Activated CD4-positive, alpha-beta T cell treated with anti-CD3 and anti-CD28 coated beads, Interleukin-2, amount 50 U/mL, for 4 hours (primary cell): ENCODE measurements at places on chromosomes 3 and 15.

DNA sequence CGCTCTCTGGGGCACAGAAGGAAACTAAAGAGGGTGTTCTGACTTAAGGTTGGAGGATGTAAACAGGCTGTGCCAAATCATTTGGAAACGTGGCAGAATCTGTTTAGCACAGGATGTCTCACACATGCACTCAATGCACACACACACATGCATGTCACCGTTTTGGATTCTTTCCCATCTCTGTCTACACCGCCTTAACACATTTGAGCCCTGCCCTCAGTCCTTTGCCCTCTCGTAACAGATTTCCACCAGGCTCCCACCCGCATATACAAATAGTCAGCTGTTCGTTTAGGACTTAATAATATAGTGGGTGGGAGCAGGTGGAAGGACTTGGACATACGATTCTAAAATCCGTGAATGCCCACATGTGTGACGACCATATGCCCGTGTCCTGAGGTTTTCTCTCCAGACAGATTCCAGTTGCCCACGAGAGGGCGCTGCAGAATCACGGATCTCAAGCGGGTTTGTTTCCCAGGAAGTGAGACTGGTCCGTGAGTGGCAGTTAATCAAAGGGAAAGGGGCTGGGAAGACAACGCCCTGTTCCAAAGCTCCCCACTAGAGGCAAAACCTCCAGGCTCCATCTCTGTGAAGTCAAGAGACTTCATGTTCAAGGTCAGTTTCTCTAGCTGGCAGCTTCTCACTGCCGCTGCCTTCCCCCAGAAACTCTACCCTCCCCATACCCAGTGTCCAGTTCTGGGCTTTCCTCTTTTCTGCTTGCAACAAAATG lies 44.5 kb downstream of the NOX5 start:
- peak; percentile 63 for DNase-seq

GRCh38 chr15:78101423-78102105 lies 9.2 kb downstream of the SH2D7 start:
- no peak for DNase-seq

GRCh38 chr3:171807129-171807675 lies 3.1 kb downstream of the PLD1 start:
- no peak for DNase-seq

DNA sequence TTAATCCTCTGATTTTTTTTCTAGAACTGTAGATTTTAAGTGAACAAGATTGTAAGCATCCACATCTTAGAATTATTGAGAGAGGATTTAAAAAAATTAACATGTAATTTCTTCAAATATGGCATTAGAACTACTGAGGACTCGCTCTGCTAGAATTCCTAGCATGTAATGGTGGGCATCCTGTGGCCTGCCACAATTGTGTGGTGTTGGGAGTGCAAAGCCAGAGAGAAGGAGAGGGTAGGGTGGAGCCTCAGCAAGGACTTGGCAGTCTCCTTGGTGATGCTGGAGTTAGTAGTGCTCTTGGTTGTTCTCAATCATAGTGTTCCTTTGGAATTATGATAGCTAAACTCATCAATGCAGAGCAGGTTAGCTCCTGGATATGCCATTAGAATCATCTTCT lies 443.9 kb upstream of the TBL1XR1 start:
- DNase-seq: no peak

DNA sequence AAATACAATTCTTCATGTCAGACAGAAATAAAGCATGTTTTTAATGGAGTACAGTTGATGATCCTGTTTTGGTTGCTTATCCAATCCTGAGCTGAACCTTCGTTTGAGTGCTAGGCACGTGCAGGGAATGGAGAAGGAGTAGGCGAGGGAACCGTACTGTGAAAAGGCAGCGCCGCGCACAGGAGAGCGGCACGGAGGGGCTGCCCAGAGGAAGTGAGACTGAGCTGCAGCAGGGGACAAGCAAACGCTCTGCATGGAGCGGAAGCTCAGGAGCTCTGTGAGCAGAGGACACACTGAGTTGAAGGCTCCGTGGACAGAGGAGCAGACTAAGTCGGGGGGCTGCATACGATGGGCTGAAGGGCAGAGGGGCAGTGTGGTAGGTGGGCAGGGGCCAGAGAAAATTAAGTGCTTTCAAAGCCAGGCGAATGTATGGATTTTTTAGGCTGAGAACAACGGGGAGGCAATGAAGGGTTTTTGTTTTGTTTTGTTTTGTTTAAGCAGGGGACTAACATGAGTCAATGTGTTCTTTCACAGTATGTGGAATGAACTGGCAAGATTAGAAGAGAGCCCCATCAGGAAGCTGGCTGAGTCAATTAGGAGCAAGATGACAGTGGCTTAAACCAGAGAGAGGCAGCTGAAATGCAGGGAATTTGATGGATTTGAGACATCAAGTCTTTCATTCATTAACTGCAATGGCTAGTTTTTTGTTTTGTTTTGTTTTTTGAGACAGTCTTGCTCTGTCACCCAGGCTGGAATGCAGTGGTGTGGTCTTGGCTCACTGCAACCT lies 23.8 kb upstream of the TM2D3 start:
- no peak for DNase-seq
